Forelimb muscle (tissue), 1 donor: ENCODE measurements at places on chromosomes 12 and 14. TPM values are rescaled to one million over a fixed set of nuclear protein-coding genes. Genes with fewer than 3 reads are reported as not detected.

DNA sequence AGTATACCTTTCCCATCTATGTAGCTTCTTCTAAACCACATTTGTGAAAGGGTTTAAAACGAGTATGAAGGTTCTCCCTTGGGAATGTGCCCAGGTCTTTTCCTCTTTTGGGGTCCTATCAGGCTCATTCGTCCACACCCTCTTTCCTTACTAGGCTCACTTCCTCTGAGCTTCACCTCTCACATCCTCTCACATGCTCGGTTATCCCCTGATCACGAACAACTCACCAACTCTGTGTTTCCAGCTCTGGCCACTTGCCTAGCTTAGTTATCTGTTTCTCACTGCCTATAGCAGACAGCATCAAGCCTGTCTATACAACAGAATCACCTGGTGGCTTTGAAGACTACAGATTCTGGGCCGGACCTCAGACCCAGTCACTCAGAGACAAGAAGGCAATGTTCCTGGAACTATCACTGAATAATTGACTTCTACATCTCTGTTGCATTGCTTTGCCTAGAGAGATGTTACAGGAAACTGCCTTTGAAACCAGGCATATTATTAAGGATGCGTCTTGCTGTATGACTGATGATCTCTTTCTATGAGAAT is 158.2 kb downstream of the FOXN3 start:
- no peak for DNase-seq

- DNase-seq = no peak
Observed at GRCh38 chr12:26918321-26919215, 19.2 kb downstream of the INTS13 start.

Gene GPR135
- polyA plus RNA-seq = 3.2 TPM

- DNase-seq = no peak
Observed at GRCh38 chr12:3670083-3670620, 82.8 kb downstream of the CRACR2A start.

Gene RNU4-1
- not detected for polyA plus RNA-seq

DNA sequence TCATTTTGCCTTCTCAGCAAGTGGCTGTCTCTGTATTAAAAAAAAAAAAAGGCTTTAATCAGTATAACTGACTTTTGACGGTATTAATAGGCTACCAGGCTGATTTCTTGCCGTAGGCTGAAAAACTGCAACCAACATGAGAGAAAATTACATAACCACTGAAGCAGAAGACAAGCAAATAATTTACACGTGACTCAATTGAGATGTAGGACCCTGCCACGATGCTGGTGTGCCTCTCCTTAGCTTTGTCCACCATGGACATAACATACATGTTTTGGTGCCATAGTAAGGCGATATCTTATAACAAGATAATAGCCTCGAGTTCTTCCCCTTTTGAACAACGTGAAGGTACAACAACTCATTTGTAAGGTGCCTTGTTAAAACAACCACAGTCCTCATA is 88.7 kb upstream of the GRIP1 start:
- no peak for DNase-seq

Gene ERP27
- polyA plus RNA-seq = 0.11 TPM

DNA sequence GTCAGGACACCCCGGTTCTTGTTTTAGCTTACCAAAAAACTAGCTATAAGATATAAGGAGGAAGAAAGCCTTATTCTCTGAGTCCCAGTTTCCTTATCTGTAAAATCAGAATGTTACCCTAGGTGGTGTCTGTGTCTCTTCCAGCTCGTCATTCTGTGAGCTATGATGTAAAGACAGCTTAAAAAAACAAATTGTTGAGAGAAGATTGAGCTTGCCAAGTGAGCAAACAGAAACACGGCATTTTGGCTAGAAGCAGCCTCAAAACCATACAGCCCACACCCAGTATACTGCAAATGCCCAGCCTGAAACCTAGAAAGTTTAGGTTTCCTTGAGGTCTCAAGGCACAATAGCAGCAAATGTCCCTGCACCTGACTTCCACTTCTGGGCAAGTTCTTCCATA is 151.4 kb downstream of the SSPN start:
- no peak for DNase-seq
